ENCODE measurements at places on chromosomes 11 and 22. TPM values are rescaled to one million over a fixed set of nuclear protein-coding genes. Genes with fewer than 3 reads are reported as not detected.
A peak's percentile ranks its signal among the peaks of the same experiment; 100 is the strongest.

DNA sequence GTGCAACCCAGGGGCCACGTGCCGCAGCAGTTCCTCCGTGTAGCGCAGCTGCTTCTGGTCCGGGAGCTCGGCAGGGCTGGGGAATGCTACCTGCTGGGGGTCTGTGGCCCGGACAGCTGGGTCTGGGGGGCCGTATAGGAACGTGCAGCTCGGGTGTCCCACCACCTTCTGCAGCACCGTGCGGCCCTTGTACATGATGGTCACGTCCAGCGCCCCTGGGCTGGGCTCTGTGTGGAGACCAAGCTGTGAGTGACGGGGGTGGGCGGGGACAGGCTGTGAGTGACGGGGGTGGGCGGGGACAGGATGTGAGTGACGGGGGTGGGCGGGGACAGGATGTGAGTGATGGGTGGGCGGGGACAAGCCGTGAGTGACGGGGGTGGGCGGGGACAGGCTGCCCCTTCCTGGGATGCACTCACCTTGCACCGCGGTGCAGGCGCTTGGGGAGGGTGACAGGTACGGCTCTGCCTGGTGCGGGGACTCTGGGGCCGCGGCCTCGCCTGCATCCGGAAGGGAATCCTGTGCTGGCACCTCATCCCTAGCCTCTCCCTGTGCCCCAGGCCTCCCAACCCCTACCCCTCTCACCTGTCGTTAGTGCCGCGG, 2.3 kb downstream of the IRF7 start:
- H3K4me1 ChIP-seq: peaks cover 11% of the 10 kb centered on the region
- DNase-seq: peak; percentile 93
- no peaks in the 10 kb centered on the region for H3K27me3 ChIP-seq
- no peak overlapping the region for H3K27ac ChIP-seq
- H3K36me3 ChIP-seq: peaks cover 5% of the 10 kb centered on the region
- no peak overlapping the region for H3K4me3 ChIP-seq

SHANK2 gene
- total RNA-seq: not detected

GRCh38 chr22:20956258-20957101, 10.6 kb upstream of the AIFM3 start:
- no peak overlapping the region for H3K27ac ChIP-seq
- peaks cover 12% of the 10 kb centered on the region for H3K4me1 ChIP-seq
- DNase-seq: no peak
- peaks cover 10% of the 10 kb centered on the region for H3K36me3 ChIP-seq

DNA sequence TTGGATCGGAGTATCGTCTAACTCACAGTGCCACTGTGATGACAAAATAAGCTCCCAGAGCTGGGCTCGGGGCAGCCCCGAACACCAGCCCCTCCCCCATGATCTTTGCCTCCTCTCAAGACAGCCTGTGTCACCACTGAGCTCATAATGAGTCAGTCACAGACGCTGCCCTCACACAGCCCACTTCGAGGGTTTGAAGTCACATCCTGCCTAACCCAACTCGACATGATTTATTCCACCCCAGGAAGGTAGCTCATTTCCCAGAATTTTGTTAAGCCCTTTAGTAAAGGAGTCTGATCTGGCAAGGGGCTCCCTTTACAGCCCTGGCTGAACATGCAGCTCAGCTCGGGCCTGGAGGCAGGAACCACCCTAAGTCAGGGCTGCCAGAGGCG, 22.8 kb downstream of the MYH9 start:
- H3K36me3 ChIP-seq: peaks cover 57% of the 10 kb centered on the region
- peaks cover 93% of the 10 kb centered on the region for H3K4me1 ChIP-seq
- H3K27me3 ChIP-seq: no peaks in the 10 kb centered on the region
- peak; percentile 97 for DNase-seq
- peak overlapping the region; percentile 98 for H3K27ac ChIP-seq
- peak overlapping the region; percentile 69 for H3K4me3 ChIP-seq

OR4A47 gene
- total RNA-seq: not detected

DNA sequence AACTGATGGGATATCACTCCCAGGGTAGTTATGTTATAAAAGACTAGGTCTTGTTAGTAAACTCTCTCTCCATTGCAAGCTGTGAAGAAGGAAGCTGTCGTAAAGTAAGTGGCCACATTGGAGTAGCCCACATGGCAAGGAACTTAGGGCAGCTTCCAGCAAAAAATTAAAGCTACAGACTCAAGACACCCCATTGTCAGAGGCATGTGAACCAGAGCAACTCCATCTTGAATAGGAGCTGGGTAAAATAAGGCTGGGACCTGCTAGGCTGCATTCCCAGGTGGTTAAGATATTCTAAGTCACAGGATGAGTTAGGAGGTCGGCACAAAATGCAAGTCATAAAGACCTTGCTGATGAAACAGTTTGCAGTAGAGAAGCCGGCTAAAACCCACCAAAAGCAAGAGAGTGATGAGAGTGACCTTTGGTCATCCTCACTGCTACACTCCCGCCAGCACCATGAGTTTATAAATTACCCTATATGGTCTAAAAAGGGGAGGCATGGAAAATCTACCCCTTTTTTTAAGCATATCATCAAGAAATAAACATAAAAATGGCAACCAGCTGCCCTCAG, 23.9 kb downstream of the CCKBR start:
- no peaks in the 10 kb centered on the region for H3K36me3 ChIP-seq
- DNase-seq: no peak
- no peak overlapping the region for H3K27ac ChIP-seq
- H3K27me3 ChIP-seq: peaks cover 42% of the 10 kb centered on the region
- H3K4me1 ChIP-seq: no peaks in the 10 kb centered on the region

SYNGR1 gene
- total RNA-seq: 2.4 TPM

- H3K4me1 ChIP-seq: no peaks in the 10 kb centered on the region
- peaks cover 8% of the 10 kb centered on the region for H3K27me3 ChIP-seq
- H3K27ac ChIP-seq: no peak overlapping the region
Measured at GRCh38 chr11:69941546-69942332, 122.5 kb upstream of the FGF3 start.

SLC16A8 gene
- not detected for total RNA-seq

DNA sequence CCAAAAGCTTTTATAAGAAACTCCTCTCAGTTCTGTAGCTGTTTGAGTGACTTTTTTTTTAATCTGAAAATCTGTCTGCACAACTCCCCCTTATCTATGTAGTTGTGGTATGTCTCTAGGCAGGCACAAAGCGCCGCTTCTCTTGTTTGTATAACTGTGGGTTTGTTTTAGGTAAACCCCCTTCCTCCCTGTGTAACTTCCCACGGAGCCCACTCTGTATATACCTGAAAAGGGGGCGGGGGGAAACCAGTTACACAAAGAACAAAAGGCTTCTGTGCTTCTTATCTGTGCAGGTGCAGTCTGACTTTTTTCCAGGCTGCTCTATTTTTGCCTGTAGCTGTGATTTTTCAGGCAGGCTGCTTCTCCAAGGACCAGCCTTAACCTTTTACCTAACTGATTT, 13.2 kb downstream of the OR10AG1 start:
- DNase-seq: no peak
- no peaks in the 10 kb centered on the region for H3K36me3 ChIP-seq
- no peak overlapping the region for H3K27ac ChIP-seq
- no peaks in the 10 kb centered on the region for H3K4me1 ChIP-seq

DNA sequence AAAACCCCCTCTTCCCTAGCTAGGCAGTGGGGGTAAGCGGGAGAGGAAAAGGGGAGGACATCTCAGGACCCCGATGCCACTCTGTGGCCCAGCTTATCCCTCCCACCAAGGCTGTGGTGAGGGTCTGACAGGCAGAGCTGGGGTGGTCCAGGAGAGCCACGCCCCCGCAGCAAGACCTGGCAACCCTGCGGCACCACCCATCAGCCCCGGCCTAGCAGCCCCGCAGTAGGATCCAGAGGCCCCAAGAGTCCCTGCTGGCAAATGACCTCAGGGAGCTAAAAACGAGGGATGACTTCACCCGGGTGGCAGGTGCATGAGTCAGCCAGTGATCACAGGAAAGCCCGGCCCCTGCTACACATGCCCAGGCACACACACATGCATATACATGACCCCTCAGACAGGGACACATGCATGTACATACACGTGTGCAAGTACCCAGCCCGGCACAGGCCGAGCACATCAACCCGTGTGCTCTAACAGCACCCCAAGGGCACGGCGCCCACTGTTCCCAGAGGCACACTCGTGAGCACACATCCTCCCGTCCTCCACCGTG, 32.3 kb downstream of the ARVCF start:
- H3K36me3 ChIP-seq: no peaks in the 10 kb centered on the region
- no peak overlapping the region for H3K27ac ChIP-seq
- peak; percentile 53 for DNase-seq
- no peak overlapping the region for H3K4me3 ChIP-seq
- no peaks in the 10 kb centered on the region for H3K27me3 ChIP-seq

AQP11 gene
- total RNA-seq: 0.47 TPM

DNA sequence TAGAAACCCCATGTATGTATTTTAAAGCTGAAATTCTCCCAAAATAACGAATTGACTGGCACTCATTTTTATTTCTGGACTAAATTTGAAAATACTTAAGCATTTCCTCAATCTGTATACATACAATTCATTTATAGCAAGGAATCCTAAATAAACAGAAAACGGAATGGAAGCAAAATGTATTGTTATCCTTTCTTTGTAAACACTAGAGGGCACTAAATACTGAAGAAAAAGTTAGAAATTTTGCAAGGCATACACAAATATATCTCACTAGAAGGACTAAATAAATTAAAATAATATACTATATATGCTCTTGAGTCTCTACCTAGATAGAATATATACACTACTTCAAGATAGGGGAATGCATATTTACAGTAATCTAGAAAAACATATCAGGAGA, 23.1 kb upstream of the ANO5 start:
- H3K4me1 ChIP-seq: no peaks in the 10 kb centered on the region
- no peaks in the 10 kb centered on the region for H3K27me3 ChIP-seq
- no peaks in the 10 kb centered on the region for H3K36me3 ChIP-seq
- no peak overlapping the region for H3K4me3 ChIP-seq
- DNase-seq: no peak
- no peak overlapping the region for H3K27ac ChIP-seq

HIC2 gene
- total RNA-seq: 3.8 TPM

- no peak overlapping the region for H3K4me3 ChIP-seq
- H3K4me1 ChIP-seq: no peaks in the 10 kb centered on the region
- no peaks in the 10 kb centered on the region for H3K36me3 ChIP-seq
- no peak overlapping the region for H3K27ac ChIP-seq
Measured at GRCh38 chr22:45885941-45886395, 91.0 kb downstream of the WNT7B start.

- DNase-seq: peak; percentile 34
- peak overlapping the region; percentile 38 for H3K4me3 ChIP-seq
- H3K27ac ChIP-seq: peak overlapping the region; percentile 8
- H3K36me3 ChIP-seq: peaks cover 7% of the 10 kb centered on the region
Measured at GRCh38 chr22:38981005-38981991, 849 bp upstream of the APOBEC3B start.

- H3K27me3 ChIP-seq: peaks cover 34% of the 10 kb centered on the region
- H3K4me3 ChIP-seq: no peak overlapping the region
- DNase-seq: peak; percentile 40
- H3K27ac ChIP-seq: no peak overlapping the region
- H3K36me3 ChIP-seq: peaks cover 3% of the 10 kb centered on the region
Measured at GRCh38 chr22:29478326-29479276, 1.4 kb upstream of the NEFH start.

GRCh38 chr22:39522567-39523300, 2.4 kb downstream of the ATF4 start:
- H3K4me1 ChIP-seq: peaks cover 60% of the 10 kb centered on the region
- H3K27me3 ChIP-seq: no peaks in the 10 kb centered on the region
- peak overlapping the region; percentile 89 for H3K4me3 ChIP-seq
- peak; percentile 53 for DNase-seq
- H3K27ac ChIP-seq: peak overlapping the region; percentile 98

DNA sequence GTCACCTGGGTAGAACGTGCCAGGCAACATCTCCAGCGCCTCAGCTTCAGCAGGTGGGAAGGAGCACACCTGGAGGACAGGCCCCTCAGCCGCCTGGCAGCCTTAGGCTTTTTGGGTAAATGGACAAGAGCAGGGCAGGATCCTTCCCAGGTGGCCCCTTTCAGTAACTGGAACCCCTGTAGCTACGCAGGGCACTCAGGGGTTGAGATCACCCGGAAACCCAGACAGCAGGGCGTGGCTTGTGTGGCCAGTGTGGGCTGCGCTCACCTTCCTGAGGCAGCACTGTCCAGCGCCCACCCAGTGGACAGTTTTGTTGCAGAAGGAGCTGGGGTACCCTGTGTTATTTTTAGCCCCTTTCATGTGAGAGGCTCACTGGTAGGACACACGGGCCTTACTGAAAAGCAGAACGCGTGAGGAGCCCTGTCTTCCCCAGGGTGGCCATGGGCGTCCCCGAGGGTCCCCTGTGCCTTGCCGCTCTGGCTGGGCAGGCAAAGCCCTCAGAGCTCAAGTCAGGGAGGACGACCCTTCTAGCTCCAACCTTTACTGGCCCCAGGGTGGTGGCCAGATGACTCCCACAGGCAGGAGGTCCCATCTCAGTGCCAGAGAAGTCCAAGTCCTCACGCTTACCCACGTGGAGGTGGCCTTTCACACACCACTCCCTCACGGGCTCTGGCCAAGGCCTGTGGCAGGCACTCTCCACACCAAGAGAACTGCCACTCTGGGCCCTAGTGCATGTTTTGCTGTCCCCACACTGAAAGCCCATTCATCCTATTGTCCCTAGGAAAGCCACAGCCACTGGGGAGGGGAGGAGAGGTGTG, 75.8 kb downstream of the CTTN start:
- H3K27me3 ChIP-seq: no peaks in the 10 kb centered on the region
- H3K4me3 ChIP-seq: no peak overlapping the region
- no peaks in the 10 kb centered on the region for H3K36me3 ChIP-seq

GRCh38 chr11:75777461-75778110, 9.0 kb downstream of the DGAT2 start:
- no peak for DNase-seq
- H3K36me3 ChIP-seq: no peaks in the 10 kb centered on the region
- H3K4me3 ChIP-seq: no peak overlapping the region
- no peak overlapping the region for H3K27ac ChIP-seq
- peaks cover 19% of the 10 kb centered on the region for H3K4me1 ChIP-seq

- no peaks in the 10 kb centered on the region for H3K4me1 ChIP-seq
- H3K4me3 ChIP-seq: no peak overlapping the region
- DNase-seq: no peak
- peaks cover 14% of the 10 kb centered on the region for H3K27me3 ChIP-seq
Measured at GRCh38 chr11:35641171-35641897, 21.2 kb upstream of the TRIM44 start.

PKDREJ gene
- total RNA-seq: not detected

DNA sequence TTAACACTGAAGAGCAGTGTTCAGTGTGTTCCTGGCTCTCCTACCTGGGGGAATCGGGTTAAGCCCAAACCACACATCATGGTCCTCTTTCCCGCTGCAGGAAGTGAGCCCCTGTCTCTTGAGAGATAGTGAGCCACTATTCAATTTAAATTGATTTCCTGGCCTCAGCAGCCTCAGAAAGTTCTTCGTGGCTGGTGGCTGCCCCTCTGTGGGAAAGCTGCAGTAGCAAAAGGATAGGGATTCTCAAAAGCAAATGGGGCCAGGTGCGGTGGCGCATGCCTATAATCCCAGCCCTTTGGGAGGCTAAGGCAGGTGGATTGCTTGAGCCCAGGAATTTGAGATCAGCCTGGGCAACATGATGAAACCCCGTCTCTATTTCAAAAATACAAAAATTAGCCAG, 49.1 kb upstream of the CD5 start:
- H3K4me3 ChIP-seq: no peak overlapping the region
- H3K36me3 ChIP-seq: peaks cover 36% of the 10 kb centered on the region
- no peak for DNase-seq
